ENCODE measurements at places on chromosomes 3 and 15.

DNA sequence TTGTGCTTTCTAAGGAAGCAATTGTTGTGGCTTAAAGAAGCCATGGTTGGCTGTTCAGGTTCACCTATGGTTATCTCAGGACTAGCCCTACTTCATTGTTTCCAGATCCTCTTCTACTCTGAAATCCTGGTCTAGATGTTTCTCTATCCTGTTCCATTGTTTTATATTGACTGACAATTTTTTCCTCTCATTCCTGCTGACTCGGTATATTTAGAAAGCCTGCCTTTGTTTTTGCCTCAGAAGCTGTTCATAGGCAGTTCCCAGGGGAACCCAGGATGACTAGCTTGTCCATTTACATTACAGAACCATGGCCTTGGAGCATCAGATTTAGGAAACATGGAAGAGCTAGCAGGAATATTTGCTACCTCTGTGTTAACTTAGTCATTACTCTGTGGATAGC is 64.0 kb downstream of the SLC9C1 start:
- no peak for DNase-seq

DNA sequence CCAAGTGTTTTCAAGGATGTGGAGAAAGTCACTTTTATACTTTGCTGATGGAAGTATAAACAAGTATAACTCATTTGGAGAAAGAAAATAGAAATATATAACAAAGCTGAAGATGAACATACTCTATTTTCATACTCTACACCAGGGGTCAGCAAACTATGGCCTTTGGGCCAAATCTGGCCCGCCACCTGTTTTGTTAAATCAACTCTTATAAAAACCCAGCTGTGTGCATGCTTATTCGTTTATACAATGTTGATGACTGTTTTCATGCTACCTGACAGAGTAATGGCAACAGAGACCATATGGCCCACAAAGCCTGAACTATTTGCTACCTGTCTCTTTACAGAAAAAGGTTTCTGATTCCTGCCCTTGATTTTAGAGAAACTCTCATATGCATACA is 124.0 kb downstream of the NR1D2 start:
- DNase-seq: no peak

- no peak for DNase-seq
Measured at GRCh38 chr3:124451630-124452317, 278.5 kb upstream of the UMPS start.

DNA sequence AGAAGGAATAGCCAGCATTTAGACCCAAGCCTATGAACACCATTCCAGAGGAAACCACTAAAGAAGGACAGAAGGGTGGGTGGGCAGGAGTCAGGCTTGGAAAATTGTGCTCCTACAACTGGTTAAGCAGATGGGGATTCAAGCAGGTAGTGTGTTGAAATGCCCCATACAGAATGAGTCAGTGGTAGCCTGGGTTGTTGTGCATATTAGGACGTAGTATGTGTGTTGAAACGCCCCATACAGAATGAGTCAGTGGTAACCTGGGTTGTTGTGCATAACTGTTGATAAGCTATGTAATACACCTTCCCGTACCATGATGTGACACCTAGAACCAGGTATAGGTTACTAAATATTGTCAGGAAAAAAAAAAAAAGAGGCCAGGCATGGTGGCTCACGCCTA is 34.0 kb downstream of the MINDY4B start:
- no peak for DNase-seq

DNA sequence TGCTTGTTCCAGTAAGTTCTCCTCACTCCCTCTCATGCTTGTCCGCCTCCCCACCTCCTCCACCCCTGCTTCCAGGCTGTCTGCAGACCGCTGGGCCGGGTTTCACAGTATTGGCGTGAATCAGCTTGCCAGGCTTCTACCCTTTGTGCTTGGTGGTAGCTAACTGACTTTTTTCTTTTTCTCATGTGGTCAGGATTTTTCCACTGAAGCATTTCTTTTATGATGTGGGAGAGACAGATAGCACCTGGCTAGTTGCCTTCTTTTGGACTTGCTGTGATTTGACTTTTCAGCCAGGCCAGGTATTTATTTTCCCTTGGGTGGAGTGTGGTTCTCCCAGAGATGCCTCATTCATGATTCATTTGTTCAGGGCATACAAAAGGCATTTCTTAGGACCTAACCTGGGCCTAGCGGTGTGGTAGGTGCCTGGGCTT is 60.6 kb downstream of the ST6GAL1 start:
- no peak for DNase-seq

- DNase-seq: no peak
Measured at GRCh38 chr15:42274702-42274989, 1.4 kb upstream of the TMEM87A start.

DNA sequence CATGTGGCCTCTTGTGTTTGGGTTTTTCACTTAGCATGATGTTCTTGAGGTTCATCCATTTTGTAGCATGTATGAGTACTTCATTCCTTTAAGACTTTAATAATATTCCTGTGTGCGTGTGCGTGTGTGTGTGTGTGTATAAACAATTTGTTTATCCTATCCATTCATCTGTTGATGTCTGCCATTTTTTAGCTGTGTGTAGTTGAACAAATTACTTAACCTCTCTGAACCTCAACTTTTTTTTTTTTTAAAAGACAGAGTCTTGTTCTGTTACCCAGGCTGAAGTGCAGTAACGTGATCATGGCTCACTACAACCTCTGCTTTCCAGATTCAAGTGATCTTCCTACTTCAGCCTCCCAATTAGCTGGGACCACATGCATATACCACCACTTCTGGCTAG is 47.3 kb downstream of the EBLN2 start:
- DNase-seq: no peak

GRCh38 chr3:172709774-172710663 is 848 bp downstream of the NCEH1 start:
- peak; percentile 79 for DNase-seq

DNA sequence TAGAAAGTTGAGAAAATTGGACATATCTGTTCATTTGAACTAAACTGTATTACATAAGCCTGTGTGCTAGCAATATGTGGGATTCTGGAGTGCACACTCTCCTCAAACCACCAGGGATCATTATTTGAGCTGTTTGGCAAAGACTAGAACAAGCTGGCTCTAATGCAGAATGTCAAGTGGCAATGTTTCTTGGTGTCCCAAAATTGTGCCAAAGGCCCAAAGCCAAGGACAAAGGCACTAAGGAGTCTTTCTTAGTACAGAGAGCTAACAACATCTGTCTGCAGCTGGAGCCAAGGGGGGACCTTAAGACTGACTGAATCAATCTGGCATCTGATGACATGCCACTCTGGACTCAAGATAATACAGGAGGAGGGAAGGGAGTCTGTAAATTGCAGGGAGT is 76.7 kb upstream of the STRIT1 start:
- DNase-seq: peak; percentile 74

DNA sequence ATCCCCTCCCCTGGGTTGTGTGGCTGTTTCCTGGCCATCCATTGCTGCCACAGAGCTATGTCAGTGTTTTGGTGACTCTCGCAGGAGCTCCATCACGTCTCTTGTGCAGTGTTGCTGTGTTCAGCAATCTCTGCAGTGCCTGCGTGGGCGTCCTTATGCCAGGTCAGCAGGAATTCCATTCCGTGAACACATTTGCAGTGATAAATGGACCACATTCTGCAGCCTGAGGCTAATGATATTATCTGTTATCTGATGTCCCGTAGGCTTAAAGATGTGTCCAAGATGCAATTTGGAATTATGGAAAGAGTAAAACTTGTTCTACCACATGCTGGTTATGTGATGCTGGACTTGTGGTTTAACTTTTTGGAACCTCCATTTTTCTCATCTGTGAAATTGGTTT is 25.5 kb upstream of the COL6A6 start:
- DNase-seq: no peak

- no peak for DNase-seq
Measured at GRCh38 chr15:47750740-47751262, 33.5 kb downstream of the SEMA6D start.

DNA sequence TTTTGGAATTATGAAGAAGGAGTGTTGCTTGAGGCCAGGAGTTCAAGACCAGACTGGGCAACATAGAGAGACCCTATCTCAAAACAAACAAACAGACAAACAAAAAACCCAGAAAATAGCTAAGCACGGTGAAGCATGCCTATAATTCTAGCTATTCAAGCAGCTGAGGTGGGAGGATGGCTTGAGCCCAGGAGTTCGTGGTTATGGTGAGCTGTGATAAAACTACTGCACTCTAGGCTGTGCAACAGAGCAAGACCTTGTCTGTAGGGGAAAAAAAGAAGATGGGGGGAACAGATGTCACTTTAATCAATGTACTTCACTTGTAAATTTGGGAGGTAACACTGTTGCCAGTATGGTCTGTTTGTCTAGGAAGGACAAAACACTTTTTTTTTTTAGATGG is 18.7 kb upstream of the EOMES start:
- no peak for DNase-seq

- no peak for DNase-seq
Measured at GRCh38 chr3:162398554-162398953, 901.9 kb downstream of the OTOL1 start.

GRCh38 chr3:194083637-194084224 is 52.2 kb upstream of the HES1 start:
- DNase-seq: no peak

- no peak for DNase-seq
Measured at GRCh38 chr3:175608911-175609310, 749.8 kb downstream of the NAALADL2 start.

GRCh38 chr15:57550640-57551039 is 41.1 kb upstream of the MYZAP start:
- peak; percentile 85 for DNase-seq

DNA sequence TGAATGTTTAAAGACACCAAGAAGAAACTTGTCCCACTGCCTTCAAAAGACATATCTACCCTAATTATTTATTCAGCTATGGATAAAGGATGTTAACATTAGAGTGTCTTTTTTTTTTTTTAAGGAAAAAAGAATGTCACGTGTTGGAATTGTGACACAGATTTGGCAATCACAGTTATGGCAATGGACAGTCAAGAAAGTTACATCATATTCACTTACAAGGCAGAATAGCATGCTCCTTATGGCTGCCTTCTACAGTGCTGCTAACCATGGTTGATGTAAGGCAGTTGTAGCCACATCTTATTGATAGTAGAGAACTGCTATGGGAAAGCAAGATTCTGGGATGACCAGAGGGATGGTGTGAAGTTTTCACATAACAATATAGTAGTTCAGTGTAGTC is 128.8 kb upstream of the ZBTB20 start:
- DNase-seq: no peak

DNA sequence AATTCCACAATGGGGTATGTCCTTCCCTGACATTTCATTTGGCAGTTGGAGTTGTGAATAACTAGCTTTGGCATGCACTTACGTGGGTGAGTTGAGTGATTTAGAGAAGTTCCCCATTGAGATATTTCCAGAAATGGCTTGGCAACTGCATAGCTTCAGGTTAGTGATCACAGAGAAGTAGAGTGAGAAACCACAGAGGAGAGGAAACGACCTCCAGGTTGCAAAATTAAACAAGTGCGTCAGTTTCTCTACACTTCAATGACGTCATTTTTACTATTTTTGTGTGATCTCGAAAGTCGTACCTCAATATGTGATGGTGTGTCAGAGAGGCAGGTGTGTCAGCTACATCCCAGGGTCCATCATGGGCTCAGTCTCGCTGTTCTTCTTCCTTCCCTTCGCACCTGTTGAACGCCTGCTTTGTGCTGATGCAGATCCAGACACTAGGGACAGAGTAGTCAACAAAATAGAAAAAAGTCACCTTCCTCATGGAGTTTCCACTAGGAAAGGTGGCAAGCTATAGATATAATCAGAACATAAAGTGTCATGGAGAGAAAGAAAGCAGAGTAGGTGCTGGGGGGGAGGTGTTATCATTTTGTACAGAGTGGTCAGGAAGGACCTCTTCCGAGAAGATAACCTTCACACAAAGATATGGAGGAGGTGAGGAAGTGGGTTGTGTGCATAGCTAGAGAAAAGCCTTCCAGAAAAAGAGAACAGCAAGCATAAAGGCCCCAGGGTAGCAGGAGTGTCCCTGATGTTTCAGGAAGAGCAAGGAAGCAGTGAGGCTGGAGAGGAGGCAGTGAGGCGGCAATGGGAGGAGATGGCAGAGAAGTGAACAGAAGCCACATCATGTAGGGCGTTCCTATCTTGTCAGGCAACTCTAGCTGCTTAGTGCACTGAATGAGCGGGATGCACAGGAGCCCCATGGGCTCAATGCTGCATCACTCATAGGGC is 75.6 kb downstream of the MCTP2 start:
- DNase-seq: no peak

DNA sequence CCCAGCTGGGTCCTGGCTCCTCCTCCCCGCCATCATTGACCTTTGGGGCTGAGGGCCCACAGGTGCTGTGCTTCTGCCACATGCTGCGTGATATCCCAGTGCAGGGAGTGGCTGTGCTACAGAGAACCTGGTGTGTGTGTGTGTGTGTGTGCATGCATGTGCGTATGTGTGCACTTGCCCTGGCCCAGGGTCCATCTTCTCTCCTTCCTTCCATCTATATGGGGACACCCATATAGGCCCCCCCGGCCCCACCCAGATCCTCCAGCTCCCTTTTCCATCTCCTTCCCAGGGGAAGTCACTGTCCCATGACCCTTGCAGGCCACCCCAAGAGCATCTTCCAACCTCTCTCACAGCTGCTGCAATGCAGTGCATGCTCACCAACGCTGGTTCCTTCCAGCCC is 12.6 kb downstream of the RASGRF1 start:
- no peak for DNase-seq

- no peak for DNase-seq
Measured at GRCh38 chr3:58296269-58296668, 9.8 kb upstream of the RPP14 start.
